ENCODE measurements at places on chromosomes 3 and 15.

DNA sequence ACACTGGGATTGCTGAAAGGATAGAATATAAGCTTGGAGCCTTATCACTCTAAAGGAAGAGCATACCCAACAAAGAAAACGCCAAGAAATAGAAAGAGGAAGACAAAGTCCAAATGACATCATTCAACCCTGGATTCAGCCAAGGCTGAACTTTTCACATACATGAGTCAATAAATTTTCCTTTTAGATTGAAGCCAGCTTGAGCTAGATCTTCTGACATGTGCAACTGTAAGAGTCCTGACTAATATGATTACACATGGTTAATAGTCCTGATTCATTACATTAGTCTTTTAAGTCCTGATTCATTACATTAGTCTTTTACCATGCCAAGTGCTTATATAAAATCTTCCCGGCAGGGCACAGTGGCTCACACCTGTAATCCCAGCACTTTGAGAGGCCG, 13.6 kb upstream of the DENND6A start:
- DNase-seq = no peak

GRCh38 chr15:100771746-100772145, 107.9 kb upstream of the ALDH1A3 start:
- no peak for DNase-seq

GRCh38 chr3:29577250-29577649, 296.4 kb downstream of the RBMS3 start:
- DNase-seq = no peak

DNA sequence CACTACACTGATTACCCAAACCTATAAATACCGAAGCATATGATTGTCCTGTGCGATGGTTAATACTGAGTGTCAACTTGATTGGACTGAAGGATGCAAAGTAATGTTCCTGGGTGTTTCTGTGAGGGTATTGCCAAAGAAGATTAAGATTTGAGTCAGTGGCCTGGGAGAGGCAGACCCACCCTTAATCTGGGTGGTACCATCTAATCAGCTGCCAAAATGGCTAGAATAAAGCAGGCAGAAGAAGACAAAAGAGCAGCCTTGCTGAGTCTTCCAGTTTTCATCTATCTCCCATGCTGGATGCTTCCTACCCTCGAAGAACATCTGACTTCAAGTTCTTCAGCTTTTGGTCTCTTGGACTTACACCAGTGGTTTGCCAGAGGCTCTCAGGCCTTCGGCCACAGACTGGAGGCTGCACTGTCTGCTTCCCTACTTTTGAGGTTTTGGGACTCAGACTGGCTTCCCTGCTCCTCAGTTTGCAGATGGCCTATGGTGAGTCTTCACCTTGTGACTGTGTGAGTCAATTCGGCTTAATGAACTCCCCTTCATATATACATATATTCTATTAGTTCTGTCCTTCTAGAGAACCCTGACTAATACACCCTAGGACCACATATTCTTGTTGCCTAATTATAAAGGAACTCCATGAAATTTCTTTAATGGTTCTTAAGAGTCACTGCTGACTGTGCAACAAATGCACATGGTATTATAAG, 31.7 kb downstream of the CSNK1G1 start:
- DNase-seq = no peak

- DNase-seq = no peak
Measured at GRCh38 chr3:40108643-40109042, 200.9 kb upstream of the EIF1B start.

DNA sequence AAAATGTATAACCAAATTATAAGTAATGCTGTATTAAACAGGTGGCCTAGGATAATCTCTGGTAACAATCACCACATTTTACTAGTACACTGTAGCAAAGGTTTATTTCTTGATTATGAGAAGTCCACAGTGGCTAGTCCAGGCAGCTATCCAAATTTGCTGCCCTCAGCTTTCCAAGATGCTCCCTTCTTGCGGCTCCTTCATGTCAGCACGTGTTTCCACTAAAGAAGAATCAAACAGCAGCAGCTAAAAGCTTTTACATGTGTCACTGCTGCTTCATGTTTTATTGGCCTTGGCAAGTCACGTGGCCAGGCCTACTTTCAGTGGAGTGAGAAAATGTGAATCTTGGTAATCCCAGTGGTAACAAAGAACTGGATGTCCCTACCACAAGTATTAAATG, 5.6 kb upstream of the RBMS3 start:
- DNase-seq = no peak

GRCh38 chr15:55407498-55408011, 604 bp downstream of the CCPG1 start:
- no peak for DNase-seq

DNA sequence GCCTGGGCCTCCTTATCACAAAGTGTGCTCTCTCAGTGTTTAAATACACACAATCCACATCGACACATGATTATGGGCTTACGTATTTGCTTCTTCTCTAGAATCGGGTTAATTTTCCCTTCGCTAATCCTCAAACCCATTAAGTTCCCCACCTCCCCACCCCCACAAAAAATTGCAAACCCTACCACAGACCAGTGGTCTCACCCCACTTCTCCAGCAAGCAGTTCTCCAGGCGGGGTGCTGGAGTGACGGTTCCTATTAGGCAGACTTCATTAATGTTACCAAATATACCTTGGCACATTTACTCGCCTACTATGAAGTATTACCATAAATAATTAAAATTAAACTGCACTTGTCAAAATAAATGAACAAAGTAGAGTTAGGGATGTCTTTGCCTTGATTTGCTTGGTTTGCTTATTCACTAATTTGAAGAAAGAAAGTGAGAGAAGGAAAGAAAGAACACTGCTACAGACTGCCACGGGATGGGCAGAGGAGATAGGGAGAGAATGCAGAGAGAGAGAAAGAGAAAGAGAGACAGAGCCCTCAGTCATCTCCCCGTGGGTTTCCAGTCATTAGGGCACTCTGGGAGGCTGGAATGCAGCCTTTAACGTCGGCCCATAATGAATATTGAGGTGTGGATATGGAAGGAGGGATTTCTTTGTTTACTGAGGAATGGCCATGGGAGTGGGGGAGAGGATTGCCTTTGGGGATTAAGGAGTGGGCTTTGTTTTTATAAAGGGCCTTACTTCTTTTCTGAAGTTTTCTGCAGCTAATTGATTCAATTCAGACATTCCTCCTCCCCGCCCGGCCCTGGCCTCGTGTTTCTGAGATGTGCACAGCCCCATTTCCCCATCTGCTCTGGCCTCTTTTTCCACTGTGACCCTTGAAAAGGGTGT, 39.7 kb upstream of the POLG start:
- no peak for DNase-seq

GRCh38 chr3:123552095-123552714, 32.6 kb downstream of the HACD2 start:
- no peak for DNase-seq

DNA sequence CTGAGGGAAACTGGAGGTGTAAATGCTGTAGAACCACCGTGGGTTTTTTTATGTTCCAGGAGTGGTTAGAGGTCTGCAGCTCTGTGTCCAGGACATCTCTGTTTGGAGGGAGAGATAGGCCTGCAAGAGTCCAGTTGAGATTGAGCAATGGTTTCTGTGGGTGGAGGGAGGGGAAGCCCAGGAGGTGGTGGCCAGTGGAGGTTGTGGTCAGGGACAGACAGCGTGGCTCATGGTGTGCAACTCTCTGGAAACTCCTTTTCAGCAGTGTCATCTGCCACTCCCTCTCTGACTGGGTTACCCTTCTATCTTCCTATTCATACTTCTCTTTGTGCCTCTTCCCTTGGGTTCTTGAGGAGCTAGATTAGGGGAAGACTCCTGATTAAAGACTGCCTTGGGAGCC, 9.6 kb downstream of the XCR1 start:
- DNase-seq = no peak

GRCh38 chr15:63134245-63134985, 12.8 kb downstream of the LACTB start:
- no peak for DNase-seq

DNA sequence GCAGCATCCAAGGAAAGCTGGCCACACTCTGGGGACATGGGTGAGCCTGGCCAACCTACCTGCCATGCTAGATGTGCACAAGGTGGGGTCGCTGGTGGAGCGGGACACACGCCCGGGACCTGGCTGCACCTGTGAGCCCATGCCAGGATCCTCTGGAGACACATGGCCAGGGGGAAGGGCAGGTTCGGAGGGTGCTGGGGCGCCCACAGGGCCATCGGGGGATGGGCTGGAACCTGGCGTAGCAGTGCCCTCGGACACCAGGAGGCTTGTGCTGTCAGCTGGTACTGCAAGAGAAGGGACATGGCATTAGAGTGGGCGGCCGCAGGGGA, 143.4 kb downstream of the NSMCE3 start:
- DNase-seq = no peak

GRCh38 chr15:42231088-42231487, 23.0 kb upstream of the VPS39 start:
- no peak for DNase-seq

- DNase-seq = no peak
Measured at GRCh38 chr3:185297867-185298266, 44.0 kb upstream of the EHHADH start.

DNA sequence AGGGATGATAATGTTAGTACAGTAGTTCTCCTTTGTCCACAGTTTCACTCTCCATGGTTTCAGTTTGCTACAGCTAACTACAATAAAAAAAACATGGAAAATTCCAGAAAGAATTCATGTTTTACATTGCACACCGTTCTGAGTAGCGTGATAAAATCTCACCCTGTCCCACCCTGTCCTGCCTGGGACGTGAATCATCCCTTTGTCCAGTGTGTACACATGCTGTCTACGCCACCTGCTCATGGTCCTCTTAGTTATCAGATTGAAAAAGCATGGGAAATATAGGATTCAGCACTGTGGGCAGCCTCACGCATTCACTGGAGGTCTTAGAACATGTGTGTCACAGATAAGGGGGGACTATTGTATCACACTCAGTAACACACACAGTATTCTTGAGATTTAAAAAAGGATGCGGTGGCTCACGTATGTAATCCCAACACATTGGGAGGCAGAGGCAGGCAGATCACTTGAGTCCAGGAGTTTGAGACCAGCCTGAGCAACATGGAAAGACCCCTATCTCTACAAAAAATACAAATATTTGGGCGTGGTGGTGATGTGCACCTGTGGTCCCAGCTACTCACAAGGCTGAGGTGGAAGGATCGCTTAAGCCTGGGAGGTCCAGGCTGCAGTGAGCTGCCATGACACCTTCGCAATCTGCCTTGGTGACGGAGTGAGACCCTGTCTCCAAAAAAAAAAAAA, 8.7 kb upstream of the FLNB start:
- DNase-seq = no peak

GRCh38 chr3:160010578-160010977, 21.9 kb downstream of the IL12A start:
- DNase-seq = no peak

DNA sequence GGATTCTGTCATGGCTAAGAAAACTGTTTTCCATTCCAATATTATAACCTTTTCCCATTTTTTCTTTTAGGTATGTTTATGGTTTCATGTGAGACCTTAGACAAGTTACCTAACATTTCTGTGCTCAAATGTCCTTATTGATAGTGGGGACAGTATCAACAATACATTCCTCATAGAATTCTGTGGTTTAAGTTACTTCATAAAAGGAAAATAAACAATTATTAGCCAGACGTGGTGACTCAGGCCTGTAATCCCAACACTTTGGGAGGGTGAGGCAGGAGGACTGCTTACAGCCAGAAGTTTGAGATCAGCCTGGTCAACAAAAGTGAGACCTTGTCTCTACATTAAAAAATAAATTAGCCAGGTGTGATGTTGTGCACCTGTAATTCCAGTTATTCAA, 436.8 kb upstream of the CNTN4 start:
- no peak for DNase-seq

DNA sequence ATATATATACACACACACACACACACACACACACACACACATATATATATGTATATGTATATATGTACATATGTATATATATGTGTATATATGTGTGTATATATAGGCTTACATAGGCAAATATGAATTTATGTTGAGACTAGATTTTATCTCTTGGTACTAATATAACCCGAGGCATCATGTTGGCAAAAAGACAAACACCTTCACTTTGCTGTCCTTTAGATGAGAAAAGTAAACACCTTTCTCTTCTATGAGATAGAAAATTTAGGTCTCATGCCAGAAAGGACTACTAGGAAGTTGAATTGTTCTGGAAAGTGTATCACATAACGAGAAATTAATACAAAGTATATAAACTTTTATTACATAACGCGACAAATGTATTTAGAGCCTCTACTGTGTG, 19.6 kb upstream of the LEO1 start:
- DNase-seq = no peak
